ENCODE measurements at places on chromosomes 11 and 22.

DNA sequence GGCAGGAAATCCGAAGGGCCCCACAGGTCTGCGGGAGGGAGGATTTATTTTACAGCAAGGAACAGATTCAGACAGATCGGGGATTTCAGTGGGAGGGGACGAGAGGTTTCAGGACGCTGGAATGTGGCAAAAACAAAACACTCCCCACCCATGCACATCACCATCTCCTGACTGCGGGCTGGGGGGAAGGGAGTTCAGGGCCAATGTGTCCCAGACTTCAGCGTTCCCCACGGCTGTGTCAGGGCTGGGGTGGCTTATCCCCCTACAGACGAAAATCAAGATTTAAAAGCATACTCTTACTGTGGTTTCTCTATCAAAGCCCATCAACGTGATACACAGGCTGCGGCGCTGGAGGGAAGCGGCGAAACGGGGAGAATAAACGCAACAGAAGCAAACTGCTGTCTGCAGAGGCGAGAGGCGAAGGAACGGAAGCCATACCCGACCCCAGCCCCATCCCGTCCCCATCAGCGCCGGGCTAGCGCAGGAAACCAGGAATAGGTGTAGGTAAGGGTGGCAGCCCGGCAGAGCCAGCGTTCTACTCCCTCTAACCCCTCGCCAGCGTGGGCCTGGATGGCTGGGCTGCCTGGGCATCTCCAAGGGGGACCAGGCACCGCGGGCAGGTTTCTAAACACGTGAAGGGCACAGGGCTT, 2.7 kb downstream of the TENM4 start:
- peak; percentile 75 for DNase-seq

GRCh38 chr11:121755191-121755590, 302.4 kb upstream of the SORL1-AS1 start:
- DNase-seq = no peak

DNA sequence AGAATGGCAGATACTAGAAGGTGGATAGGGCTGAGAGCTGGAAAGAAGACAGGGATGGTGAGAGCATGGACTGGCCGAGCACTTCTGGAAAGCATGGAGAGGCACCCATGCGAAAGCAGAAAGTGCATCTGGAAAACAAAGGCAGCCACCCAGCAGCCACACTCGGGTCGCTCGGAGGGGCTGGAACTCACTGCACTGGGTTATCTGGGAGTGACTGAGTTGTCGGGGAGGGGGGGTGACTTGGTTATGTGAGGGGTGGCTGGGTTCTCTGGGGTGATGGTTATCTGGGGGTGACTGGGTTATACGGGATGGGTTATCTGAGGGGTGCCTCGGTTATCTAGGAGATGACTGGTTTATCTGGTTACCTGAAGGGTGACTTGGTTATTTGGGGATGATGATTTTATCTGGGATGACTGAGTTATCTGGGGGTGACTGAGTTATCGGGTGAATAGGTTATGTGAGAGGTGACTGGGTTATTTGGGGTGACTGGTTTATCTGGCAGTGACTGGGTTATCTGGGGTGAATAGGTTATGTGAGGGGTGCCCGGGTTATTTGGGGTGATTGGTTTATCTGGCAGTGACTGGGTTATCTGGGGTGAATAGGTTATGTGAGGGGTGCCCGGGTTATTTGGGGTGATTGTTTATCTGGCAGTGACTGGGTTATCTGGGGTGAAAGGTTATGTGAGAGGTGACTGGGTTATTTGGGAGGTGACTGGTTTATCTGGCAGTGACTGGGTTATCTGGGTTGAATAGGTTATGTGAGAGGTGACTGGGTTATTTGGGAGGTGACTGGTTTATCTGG, 2.6 kb upstream of the PANX2 start:
- no peak for DNase-seq

- DNase-seq = peak; percentile 54
Measured at GRCh38 chr22:17305076-17305475, 64.2 kb upstream of the CECR2 start.

- DNase-seq = no peak
Measured at GRCh38 chr11:62419314-62419929, 589 bp downstream of the SCGB1A1 start.

DNA sequence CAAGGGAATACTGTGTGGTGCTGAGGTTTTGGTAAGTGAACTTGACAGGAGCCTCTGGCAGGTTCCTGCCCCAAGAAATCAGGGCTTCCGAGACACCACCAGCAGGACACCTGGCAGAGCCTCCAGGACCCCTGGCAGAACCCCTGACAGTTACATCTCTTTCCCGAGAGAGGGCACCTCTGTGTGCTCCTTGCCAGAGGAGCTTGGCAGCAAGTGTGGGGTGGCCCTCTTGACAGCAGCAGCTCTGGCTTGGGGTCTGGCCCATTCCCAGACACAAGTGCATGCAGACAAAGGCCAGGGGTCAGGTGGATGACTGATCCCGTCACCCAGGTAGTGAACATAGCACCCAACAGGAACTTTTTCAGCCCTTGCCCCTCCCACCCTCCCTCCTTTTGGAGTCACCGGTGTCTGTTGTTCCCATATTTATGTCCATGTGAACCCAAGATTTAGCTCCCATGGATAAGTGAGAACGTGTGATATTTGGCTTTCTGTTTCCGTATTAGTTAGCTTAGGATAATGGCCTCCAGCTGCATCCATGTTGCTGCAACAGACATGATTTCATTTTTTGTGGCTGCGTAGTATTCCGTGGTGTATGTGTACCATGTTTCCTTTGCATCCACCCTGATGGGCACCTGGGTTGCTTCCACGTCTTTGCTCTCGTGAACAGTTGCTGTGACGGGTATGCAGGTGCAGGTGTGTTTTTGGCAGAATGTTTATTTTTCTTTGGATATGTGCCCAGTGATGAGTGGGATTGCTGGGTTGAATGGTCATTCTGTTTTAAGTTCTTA, 21.2 kb upstream of the OSBPL5 start:
- peak; percentile 47 for DNase-seq

- DNase-seq = no peak
Measured at GRCh38 chr11:86678296-86678695, 5.9 kb upstream of the ME3 start.

DNA sequence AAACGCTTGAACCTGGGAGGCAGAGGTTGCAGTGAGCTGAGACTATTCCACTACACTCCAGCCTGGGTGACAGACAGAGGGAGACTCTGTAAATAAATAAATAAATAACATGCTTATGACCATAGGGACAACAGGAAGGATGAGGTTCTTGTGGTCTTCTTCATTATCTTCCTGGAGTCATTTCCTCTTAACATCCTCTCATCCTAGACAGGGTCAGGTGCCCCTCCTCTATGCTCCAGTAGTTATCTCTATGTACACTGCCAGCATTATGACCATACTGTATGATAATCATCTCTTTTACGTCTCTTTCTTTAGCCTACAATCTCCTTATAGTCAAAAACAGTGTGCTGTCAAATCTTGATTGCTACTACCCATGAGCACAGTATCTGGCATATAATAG, 17.7 kb downstream of the RAB30 start:
- no peak for DNase-seq

DNA sequence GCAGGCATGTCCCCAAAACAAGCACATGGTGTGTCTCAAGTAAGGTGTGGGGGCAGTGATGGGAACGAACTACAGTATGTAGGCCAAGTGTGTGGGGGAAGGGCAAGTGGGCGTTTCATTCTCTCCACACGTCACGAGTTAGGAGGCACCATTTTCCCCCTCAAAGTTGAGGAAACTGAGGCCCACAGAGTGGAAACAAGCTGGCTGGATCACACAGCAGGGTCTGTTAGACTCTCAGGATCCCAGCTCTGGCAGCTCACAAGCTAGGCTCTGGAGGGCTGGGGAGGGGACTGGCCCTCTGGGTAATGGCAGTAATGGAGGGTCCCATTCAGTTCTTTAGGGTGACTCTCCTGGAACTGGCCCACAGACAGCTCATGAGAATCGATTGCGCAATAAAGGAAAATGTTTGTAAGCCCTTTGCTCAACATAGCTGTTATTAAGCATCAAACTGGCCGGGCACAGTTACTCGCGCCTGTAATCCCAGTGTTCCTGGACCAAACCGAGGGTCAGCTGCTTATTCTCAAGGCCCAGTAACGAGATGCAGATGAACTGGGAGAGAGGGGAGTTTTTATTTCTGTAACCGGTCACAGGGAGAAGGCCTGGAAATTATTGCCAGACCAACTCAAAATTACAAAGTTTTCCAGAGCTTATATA, 24.1 kb upstream of the TUB start:
- peak; percentile 20 for DNase-seq

- DNase-seq = no peak
Measured at GRCh38 chr11:10969387-10969786, 111.5 kb upstream of the ZBED5 start.

DNA sequence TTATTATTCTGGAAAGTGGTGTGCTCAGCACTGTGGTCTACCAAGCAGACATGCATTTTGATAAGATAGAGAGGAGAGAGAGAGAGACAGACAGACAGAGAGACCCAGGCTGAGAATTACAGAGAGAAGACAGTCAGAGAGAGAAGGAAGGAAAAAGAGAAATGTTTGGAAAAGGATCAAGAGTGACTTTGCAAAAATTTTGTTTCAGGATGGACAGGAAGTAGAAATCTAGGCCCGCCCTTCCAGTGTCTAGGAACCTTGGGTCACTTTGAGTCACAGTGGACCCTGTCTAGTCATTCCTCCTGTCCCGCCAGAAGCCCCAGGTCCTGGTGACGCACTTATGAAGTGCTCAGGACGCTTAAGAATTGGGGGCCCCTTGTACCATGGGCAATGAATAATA, 166.7 kb downstream of the ST3GAL4 start:
- peak; percentile 41 for DNase-seq

GRCh38 chr11:96614846-96615245, 225.0 kb downstream of the JRKL start:
- DNase-seq = no peak
